AG08395 (cell line): ENCODE measurements at places on chromosomes 7 and 10.

DNA sequence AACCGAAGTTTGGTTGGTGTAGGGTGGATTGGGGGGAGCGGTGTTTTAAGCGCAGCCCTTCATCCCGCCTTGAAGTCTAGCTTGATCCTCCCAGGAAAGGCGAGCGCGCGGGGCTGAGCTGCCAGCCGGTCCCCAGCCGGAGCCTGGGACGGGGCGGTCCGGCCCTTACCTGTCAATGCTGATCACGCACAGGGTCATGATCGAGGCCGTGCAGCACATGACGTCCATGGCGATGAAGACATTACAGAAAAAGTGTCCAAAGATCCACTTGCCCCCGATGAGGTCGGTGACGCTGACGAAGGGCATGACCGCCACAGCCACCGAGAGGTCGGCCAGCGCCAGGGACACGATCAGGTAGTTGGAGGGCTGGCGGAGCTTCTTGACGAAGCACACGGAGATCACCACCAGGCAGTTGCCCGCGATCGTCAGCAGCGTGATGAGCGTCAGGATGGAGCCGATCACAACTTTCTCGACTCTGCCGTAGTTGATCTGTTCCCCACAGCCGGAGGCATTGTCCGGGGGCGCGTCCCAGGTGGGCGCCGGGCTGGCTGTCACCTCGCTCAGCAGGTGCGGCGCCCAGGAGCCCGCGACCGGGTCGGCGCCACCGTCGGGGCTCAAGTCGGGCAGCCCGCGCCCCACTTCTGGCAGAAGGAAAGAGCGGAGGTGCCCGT, 740 bp downstream of the HTR7 start:
- no peak for DNase-seq

GRCh38 chr10:127275272-127275671, 78.9 kb upstream of the INSYN2A start:
- no peak for DNase-seq

DNA sequence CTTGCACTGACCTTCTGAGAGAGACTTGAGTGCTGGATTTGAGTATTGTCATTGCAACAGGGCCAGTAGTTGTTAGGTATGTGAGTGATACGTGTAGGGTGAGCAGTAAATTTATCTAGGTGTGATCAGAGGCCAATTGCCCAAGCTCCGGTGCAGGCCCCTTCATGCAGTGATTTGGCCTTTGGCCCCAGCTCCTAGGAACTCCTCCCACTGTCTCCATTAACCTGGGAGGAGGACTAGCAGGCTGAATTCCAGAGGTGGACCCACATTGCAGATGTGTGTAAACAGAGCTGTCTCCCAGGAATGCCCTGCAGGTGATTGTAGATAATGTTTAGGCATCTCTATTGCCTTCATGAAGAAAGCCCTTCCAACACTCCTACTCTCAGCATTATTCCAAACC, 19.5 kb downstream of the TCF7L2 start:
- DNase-seq: no peak

DNA sequence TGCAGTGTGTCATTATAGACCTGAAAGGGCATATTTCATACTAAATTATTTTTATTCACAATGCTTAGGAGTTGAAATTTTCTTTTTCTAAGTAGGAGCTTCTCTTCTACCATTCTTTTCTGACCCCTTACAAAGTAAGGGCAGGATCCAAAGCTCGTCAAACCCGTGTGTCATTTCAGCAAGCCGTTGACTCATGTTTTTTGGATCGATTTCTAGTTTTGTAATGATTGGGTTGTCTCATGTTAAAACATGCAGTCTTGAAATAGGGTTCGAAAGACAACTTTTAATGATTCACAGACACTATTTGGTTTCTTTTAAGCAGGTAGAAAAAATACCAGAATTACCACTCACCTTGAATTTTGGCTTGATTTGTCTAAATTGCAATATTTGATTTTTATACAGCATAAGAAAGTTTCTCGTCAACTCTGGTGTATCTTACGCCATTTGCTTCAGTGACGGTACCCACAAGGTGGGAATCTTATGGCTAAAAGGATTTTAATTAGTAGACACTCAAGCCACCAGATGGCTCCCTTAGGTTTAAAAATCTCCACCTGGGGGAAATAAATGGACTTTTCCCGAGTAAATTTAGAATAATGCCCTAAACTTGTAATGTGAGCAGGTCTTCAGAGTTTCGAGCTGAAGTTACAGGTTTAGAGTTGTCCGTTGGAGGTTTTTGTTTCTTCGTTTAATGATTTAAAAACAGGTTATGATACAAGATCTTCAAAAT, 283.4 kb downstream of the CCDC3 start:
- no peak for DNase-seq

DNA sequence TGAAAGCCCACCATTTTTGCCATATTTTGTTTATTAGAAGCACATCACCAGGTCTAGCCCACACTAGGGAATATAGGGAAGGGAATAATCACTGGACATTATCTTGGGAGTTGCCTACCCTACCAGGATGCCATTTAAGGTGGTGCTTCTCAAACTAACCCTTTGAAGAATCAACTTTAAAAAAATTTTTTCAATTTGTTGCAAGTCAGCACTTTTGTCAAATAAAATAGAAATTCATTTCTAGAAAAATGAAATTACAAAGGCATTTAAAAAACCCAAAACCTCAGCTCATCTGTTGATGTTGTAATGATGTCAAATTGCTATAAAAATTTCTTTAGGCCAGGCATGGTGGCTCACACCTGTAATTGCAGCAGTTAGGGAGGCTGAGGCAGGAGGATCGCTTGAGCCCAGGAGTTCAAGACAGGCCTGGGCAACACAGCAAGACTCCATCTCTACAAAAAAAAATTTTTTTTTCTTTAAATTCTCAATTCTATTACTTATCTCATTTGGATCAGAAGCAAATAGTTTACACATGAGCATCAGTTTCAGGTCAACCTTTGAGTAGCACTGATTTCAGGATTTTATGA, 2.5 kb upstream of the NFE2L3 start:
- no peak for DNase-seq

GRCh38 chr10:74957285-74957961, 131.0 kb downstream of the KAT6B start:
- no peak for DNase-seq
